GM03348 (cell line): ENCODE measurements at places on chromosomes 5 and 9.
A peak's percentile ranks its signal among the peaks of the same experiment; 100 is the strongest.

DNA sequence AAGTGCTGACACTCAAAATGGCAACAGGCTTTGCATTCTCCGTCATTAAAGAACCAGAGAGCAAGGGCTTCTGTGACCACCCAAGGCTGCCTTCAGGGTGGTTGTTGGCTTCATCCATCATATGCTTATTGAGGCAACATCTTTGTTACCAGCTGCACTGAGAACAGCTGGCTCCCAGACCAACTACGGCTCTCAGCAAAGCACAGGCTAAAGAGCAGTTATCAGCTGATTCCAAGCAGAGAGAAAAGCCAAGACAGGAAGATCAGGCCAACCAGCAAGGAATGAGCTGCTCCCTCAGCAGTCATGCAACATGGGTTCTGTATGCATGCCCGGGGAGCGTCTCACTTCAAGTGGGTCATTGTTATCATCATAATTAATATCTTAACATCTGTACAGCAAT, 358.9 kb downstream of the ACTL7B start:
- peak; percentile 36 for DNase-seq

GRCh38 chr9:35859310-35859989, 10.8 kb downstream of the OR13J1 start:
- peak; percentile 21 for DNase-seq

DNA sequence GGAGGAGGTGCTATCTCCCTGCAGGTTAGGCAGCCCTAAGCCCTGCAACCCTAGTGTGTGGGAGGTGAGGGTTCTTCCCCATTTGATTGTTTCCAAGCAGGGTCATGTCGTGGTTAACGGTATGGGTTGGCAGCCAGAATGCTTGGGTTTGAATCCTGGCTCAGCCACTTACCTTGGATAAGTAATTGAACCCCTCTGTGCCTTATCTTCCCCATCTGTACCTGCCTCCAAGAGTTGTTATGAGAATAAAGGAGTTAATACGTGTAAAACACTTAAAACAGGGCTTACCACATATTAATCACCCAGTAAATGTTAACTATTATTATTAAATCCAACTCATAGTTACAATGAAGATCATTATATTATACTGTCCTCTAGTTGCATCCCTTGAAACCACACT, 52.2 kb upstream of the SPATA31E1 start:
- DNase-seq: no peak

GRCh38 chr5:36300927-36301540, 668 bp downstream of the RANBP3L start:
- DNase-seq: peak; percentile 11

GRCh38 chr9:23496489-23497136, 329.4 kb downstream of the ELAVL2 start:
- DNase-seq: no peak

DNA sequence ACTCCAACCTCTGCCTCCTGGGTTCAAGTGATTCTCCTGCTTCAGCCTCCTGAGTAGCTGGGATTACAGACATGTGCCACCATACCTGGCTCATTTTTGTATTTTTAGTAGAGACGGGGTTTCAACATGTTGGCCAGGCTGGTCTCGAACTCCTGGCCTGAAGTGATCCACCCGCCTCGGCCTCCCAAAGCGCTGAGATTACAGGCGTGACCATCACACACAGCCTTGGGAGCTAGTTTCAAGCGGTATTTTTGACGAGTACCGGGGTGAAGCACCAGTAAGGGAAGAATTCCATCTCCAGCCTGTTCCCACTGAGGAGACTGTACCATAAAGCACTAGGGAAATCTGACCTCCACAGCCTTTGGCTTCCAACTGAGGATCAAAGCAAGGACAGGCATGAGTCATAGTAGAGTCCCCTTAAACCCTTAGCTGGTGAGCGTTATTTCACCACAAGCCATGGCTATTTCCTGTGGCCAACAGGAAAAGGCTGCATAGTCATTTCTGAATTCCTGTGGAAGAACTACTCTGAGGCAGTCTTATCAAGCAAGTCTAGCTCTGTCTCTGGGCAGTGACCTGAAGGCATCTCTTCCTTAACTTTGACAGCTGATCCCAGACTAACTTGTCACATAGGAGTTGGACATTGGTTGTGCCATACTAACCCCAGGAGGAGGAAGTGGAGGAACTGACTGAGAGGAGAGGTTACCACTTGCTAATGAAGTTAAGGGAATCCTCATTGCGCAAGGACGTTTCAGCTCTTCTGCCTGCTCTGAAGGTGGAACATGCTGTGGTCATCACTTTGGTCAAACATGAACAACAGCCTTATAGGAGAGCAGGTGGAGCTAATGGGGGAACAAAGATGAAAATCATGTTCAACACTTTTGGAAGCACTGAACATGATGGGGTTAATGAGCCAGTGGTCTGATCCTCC, 85.8 kb upstream of the DMRT1 start:
- peak; percentile 76 for DNase-seq

DNA sequence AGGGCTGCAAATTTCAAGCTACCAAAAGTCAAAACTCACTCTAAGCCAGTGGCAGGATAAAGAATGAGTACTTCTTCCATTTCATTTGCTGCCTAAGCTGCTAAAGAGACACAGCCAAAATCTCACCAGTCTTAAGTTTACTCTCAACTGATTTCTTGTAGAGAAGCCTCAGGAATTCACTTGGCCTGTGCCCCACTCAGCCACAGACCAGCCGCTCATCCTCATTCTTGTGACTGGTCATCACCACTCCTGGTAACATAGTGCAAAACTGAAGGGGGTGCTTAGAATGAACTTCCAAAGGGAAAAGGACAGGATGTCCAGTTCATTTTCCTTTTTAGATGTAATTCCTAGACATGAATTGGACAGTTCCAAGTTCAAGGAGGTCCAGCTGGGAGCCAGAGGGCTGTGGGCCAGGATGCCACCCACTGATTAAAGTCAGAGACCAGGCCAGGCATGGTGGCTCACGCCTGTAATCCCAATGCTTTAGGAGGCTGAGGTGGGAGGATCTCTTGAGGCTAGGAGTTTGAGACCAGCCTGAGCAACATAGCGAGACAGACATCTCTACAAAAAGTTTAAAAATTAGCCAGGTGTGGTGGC, 72.7 kb upstream of the RANBP3L start:
- peak; percentile 88 for DNase-seq

DNA sequence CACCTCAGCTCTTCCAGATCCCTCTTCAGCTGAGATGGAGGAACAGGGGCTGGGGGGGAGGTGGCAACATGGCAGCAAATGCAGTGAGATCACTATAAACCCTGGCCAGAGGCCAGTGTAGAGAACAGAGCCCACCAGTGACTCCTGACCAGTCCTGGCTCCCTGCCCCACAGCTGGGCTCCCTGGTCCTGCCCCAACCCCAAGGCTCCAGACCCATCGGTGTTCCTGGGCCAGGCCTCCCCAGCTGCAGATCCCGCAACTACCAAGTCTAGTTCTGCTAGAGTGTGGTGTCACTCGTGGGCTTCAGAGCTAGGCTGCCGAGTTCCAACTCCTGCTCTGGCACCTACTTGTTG, 16.8 kb downstream of the AKNA start:
- DNase-seq: no peak

DNA sequence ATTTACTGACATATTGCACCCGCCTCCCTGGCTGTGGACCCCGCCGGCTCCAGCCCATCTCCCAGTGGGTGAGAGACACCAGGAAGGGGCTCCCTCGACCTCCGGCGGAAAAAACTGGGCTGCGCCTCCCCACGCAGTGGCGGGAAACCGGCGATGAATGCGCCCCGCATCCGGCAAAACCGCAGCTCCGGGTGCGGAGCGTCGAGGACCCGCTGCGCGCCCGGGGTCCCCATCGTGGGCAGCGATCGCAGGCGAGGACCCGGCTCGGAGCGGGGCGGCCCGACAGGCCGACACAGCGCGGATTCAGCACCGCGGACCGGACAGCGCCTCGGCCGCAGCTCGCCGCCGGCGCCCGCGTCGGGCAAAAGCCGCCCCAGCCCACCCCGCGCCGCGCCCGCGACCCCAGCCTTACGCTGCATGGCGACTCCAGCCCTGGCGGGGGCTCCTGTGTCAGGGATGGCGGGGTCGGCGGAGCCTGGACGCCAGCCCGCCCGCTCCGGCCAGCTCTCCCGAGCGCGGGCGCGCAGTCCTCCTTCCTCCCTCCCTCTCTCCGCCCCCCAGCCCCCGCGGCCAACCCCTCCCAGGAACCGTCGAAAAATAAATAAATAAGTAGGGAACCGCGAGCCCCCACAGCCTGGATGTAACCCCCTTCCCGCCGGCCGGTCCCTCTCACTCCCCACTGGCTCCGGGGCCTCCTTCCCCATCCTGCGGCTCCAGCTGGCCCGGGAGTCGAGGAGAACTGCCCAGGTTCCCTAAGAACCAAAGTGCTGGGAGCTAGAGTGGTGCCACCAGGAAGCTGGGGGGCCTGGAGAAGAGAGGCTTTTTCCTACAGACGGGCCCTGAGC, 3.1 kb downstream of the LHX3 start:
- peak; percentile 84 for DNase-seq

- no peak for DNase-seq
These were observed 221.4 kb downstream of the EFNA5 start for GRCh38 chr5:107449369-107449768.

GRCh38 chr5:8135742-8136141, 266.8 kb downstream of the MTRR start:
- DNase-seq: no peak

DNA sequence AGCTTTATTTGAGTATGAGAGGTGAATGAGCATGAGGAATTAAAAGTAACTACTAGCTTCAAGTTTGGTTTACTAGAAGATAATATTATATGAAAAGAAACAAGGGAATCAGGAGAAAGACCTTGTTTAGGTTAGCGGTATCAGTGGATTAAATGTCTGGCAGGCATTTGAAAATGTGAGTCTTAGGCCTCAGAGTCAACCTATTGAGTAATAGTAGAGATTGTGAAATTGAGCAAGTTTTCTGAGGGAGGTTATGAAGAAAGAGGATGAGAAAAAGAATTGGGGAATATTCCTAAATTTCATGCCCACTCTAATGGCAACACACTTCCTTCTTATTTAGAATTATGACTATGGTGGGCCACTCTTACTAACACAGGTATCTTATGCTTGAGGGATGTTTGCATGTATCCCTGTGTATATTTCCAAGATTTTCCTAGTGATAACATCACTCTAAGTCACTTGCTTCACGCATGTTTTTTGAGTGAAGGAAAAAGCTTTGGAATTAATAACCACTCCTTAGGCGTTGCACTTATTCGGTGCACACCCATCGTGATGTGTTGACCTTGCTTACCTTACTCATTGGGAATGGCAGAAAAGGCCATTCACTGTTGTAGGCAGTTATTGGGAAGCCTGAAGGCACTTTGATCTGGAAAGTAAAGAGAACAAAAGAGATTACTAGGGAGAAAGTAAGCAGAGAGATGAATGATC, 8.2 kb upstream of the ELL2 start:
- peak; percentile 33 for DNase-seq

- no peak for DNase-seq
These were observed 2.8 kb upstream of the DIPK1B start for GRCh38 chr9:136709454-136710109.

GRCh38 chr9:127574072-127574993, 37.7 kb upstream of the STXBP1 start:
- peak; percentile 62 for DNase-seq

GRCh38 chr9:83432104-83432627, 106.0 kb downstream of the FRMD3 start:
- peak; percentile 45 for DNase-seq

- DNase-seq: peak; percentile 18
These were observed 313.8 kb downstream of the FAM170A start for GRCh38 chr5:119943148-119943547.

GRCh38 chr9:93155716-93156474, 21.8 kb upstream of the NINJ1 start:
- DNase-seq: no peak

- DNase-seq: no peak
These were observed 16.8 kb downstream of the ALDOB start for GRCh38 chr9:101418518-101419430.

- DNase-seq: no peak
These were observed 134.9 kb upstream of the FBXL17 start for GRCh38 chr5:108516785-108517184.

GRCh38 chr5:926417-927171, 33.9 kb downstream of the TRIP13 start:
- DNase-seq: peak; percentile 82

GRCh38 chr9:83754383-83754977, 46.7 kb upstream of the UBQLN1 start:
- no peak for DNase-seq

GRCh38 chr9:88488166-88488565, 46.8 kb upstream of the NXNL2 start:
- no peak for DNase-seq

DNA sequence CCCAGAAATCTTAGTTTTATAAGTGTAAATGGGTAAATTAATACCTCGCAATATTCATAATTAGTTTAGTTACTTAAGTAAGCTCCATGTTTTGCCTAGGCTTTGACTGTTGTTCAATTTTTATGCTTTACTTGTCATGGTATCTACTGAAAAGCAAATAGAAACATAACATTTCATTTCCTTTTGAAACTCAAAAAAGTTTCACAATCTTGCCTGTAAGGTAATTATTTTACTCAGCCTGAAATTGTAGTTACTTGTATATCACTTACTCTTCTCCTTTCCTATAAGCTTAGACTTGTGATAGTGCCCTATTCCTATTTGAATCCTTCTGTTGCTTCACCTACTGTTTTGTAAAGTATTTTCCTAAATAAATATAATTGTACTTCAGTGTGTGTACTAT, 914.4 kb upstream of the COX7C start:
- DNase-seq: no peak

GRCh38 chr9:36547598-36547997, 25.1 kb upstream of the MELK start:
- DNase-seq: no peak

DNA sequence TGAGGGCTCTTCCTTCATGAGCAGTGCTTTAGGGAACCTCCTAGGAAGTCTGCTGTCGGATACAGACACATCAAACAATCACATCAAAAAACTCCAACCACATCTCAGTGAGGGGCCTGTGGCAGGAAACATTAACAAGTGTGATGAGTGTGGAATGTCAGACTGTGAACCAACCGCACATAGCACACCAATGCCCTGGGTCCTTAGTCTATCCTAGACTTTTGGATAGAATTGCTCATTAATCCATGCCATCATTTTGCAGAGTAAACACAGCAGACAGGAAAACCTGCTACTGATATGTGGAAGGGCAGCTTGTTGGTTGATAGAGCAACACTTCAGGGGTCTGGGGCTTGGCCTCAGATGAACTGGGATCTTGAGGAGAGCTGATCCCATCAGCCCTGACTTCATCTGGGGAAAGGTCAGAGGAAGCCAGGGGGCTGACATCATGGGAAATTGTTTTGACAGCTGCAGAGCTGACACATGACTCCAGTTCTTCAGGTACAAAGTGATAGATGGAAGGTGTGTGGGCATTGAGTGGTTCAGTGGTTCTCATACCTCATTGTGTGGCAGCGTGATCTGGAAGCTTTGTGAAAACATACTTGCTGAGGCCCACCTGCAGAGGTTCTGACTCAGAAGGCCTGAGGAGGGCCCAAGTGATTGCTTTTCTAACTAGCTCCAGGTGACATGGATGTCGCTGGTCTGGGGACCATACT, 193.3 kb downstream of the DIRAS2 start:
- no peak for DNase-seq

- DNase-seq: no peak
These were observed 223.2 kb downstream of the PBX3 start for GRCh38 chr9:125970340-125970739.

GRCh38 chr5:143041461-143041860, 271.3 kb downstream of the ARHGAP26 start:
- no peak for DNase-seq
